ENCODE measurements at places on chromosomes 1 and 21.

DNA sequence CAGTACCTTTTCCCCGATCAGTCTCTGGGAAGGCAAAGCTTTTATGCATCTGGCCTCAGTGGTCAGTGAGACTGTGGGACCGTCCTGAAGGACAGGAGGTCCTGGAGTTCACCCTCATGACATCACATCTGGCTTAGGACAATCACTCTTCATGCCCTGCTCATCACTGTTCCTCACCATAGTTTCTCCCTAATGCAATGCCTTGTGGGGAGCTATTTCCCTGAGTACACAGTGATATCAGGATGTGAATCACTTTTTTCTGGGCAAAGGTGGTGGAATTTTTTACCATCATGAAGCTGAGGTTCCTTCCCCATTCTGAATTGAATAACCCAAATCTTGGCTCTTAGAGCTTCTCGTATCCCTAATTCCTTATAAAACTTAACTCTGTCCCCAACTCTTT, 34.8 kb upstream of the CFAP126 start:
- DNase-seq, result no peak

GRCh38 chr1:241800640-241801039, 47.4 kb upstream of the EXO1 start:
- DNase-seq, result no peak

DNA sequence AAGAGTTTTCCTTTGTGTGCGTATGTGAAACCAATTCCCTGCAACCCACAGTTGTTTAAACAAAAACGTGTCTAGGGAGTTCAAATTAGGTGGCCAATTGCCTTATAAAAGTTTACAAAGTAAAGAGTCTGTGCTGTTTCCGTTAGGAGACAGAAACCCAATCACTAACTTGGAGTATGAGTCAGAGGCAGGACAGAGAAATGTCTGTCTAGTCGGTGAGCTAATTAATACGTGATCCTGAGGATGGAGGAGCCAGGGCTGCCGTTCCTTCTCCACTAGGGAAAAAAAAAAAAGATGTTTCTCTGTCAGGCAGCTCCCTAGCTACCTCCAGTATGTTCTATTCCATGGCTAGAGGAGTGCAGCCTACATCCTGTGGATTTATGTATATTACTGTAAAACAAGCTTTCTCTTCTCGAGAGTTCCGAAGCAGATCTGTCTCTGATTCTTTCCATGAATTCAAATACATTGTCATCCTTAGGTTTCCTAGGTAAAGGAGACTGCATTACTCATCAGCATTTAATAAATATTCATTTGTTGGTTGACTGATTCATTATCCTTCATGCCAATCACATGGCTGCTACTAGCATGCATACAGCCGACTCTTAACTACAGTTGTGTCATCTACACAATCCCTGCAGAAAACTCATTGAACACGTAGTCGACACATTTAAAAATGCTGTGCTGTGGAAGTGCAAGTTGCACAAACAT, 430.6 kb downstream of the KIF26B start:
- no peak for DNase-seq

DNA sequence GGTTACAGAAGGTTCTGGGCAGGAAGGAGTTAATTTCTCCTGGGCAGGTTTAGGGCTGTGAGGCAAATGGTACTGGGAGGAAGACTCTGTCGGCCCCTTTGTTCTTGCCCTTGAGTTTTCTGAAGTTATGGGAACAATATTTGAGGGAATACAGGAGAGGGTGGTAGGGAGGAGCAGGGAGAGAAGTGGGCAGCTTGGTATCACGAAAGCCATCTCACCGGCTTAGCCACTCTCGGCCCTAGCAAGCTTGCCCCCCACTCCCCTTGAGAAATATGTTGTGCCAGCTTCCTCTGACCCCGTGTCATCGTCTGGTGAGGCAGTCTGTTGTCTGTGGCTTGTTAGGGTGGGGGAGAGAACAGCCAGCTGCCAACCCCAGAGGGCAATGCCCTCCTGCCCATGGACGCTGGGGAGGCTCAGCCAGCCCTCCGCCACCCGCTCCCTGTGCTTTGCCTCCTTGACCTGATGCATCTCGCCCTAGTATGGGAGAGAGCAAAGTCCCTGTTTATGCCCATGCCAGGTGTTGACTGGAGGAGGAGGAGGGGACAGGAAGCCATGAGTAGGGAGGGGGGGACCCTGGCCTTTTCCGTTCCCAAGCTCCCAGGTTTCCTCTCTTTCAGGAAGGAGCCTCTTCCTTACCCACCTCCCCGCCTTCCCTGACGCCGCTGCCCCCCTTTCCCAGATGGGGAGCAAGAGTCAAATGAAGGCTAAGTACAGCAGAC, 1.2 kb downstream of the EFNA1 start:
- no peak for DNase-seq

DNA sequence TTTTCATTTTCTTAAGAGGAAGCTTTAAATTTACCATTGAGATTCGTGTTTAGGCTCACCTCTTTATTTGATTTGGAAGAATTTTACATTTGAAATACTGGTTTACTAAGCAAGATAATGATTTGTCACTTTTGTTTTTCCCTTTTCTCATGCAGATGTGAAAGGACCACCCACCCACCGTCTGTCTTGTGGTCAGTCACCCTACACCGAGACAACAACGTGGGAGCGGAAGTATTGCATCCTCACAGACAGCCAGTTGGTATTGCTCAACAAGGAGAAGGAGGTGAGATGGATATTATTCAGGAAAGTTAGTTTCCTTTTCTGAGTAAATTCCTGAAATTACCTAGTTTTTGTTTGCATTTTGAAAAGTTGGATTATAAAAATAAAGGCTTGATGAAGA, 189.5 kb downstream of the RASAL2 start:
- DNase-seq, result no peak

DNA sequence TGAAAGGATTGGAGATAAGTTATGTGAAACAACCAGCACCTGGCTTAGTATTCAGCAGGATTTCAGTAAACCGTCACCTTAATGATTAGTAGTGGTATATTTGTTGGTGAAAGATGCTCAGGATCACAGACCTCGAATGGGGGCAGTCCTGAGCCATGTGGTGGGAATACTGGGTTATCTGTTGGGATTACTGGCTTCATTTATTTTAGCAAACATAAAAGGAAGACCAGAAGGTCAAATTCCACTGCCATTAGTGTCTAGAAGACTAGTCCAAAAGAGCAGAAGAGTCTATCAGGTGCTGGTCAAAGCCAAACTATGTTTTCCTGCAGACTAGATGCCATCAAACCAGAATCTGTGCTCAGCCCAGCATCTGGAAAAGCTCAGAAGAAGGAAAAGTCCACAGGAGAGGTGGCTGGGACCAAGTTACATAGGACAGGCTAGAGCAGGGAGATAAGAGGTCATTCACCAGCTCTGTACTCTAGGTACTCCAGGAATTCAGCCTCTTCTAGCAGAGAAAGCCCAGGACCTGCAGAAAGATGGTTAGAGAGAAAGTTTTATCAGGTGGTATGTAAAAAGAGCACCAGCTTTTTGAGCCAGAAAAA, 343.4 kb downstream of the PLPP3 start:
- DNase-seq, result no peak

- DNase-seq, result no peak
Observed at GRCh38 chr1:162404550-162405160, 7.3 kb downstream of the SH2D1B start.

- no peak for DNase-seq
Observed at GRCh38 chr1:41573194-41573593, 88.7 kb upstream of the EDN2 start.

DNA sequence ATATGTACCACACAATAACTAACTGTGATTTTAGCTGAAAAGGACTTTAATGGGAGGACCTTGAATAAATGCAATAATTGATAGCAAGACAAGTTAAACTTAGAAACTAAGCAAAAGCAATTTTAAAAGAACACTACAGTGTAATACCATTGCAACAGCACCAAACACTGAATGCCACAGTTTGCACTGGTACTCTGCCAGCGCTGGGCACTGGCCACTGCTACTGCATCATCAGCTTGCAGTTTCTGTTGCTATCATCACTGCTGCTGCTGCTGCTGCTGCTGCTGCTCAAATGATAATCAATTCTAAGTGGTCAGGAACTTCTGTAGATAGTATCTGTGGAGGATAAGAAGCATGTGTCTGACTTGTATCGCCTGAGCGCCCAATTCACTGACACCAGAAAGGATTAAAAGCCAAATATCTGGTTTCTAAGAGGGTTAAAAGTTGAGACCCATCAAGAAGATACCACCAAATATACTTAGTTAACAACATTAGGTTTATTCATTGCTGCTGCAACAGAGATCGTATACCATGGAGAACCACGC, 306.9 kb downstream of the LRRC40 start:
- DNase-seq, result no peak

- DNase-seq, result no peak
Observed at GRCh38 chr1:113109908-113110554, 37.0 kb downstream of the LRIG2 start.

- no peak for DNase-seq
Observed at GRCh38 chr1:1432951-1433803, 2.3 kb upstream of the VWA1 start.

- DNase-seq, result no peak
Observed at GRCh38 chr1:99993468-99993845, 23.7 kb downstream of the SLC35A3 start.

GRCh38 chr1:22056936-22057335, 4.4 kb downstream of the CDC42 start:
- no peak for DNase-seq

DNA sequence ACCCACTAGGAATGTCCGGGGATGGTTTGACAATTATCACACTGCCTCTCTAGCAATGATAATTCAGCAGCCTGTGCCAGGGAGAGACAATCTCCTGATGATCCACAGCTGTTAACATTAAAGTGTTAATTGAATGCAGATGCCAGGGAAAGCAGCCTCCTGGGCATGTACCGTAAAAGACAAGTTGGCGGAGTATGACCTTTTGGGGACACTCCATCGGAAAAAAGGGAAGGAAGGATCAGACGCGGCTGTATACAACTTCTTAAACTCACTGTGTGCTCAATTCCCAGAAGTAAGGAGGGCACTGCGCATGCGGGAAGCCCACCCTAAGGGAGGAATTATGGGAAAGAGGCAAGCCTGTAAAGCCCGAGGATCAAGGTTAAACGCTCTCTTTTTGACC, 62.6 kb downstream of the MAP3K7CL start:
- DNase-seq, result no peak

GRCh38 chr1:194369622-194370021, 1183.2 kb upstream of the B3GALT2 start:
- DNase-seq, result no peak

DNA sequence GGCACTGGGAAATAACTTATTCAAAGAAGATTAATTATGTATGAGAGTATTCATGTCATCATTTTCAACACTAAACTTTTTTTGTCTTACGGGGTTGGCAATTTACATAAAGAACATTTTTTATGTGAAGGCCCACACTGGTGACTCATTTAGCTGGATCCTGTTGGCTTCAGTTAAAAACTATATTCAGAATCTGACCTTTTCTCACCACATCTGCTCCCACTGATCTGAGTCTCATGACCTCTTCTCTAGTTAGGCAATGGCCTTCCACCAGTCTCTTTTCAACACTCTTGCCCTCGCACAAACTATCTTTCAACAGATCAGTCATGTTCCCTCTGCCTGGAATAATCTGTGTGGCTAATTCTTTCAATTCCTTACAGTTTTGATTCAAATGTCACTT, 53.4 kb downstream of the TMPRSS15 start:
- DNase-seq, result no peak

GRCh38 chr21:25039461-25040380, 567.6 kb downstream of the MRPL39 start:
- no peak for DNase-seq

DNA sequence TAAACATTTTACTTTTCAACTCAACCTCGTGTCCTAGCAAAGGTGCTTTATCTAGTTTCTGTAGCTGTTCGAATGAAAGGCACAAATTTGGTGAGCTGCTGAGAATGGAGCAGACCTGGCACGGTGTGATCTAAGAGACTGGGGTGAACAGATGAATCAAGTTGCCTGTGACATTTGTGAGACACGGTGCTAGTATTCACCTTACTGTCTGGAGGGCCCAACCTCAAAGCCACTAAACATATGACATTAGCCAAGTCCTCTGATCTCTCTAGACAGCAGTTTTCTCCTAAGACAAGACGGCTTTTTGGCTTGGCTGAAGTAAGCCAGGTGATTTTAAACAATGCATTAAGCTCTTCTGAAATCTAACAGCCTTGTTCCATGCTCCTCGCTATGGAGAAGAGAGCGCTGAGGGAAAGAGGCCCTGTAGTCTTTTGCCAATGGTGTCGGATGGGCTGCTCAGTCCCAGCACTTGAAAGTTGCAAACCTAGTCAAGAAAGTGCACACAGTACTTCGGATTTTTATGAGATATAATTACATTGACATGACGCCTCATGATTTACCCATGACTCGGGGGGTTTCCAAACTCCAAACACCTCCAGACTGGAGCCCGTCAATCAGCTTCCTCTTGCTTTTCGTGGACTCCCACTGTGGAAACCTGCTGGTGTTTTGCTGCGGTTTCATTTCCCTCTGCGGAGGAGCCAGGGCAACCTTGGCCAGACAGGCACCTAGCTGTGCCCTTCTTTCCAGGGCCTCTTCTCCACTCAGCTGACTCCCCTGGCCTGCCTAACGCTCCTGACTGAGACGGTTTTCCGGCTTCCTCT, 794 bp upstream of the TOR3A start:
- no peak for DNase-seq

DNA sequence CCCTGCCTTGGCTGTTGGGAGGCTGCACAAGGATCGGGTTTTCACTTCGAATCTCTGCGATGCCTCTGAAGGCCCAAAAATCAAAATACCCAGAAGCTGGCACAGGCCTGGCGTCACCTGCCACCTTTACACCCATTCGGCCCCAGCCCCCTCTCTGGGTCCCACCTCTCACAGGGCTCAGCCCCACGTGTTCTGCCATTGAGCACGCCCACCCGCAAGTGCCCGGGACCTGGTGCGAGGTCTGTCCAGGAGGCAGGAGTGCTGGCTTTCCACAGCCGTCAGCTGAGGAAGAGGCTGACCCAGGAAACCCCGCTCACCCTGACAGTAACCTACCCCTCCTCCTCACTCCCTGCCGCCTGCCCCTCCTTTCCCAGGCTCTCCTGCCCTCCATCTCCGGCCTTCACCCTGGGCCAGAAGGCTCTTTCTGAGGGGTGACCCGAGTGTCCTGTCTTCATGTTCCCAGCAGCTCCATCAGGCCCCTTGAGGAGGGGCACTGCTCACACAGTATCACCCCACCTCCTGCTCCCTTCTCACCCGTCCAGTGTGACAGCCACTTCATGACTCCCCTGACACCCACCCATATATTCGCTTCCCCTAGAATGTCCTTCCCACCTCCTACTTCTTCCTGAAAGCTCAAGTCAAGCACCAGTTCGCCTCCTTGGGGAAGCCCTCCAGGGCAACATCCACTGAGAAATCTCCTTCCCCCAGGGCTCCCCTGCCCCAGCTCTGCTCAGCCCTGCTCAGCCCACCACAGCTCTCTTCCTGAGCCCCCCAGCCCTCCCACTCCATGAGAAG, 13.5 kb downstream of the RCC2 start:
- no peak for DNase-seq

DNA sequence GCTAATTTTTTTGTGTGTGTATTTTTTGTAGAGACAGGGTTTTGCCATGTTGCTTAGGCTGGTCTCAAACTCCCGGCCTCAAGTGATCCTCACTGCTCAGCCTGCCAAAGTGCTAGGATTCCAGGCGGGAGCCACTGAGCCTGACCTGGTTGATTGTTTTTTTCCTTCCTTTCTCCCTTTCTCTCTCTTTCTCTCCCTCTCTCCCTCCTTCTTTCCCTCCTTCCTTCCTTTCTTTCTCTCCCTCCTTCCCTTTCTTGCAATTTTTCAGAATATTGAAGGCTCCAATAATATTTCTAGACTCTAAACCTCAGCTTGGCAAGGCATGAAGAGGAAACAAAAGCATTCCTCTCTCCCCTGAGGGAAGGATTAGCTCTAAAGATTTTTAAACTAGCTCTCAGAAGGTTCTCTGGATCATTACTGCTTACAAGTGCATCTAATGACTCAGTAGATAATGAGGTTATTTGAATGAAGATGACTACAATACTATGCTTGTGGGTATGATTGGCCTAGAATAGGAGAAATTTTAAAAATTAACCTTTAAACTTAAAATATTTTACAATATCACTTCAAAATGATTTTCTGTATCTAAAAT, 68.5 kb upstream of the GADD45A start:
- no peak for DNase-seq
